Nephron progenitor cell (in vitro differentiated cells): ENCODE measurements at places on chromosomes 1 and 21.

DNA sequence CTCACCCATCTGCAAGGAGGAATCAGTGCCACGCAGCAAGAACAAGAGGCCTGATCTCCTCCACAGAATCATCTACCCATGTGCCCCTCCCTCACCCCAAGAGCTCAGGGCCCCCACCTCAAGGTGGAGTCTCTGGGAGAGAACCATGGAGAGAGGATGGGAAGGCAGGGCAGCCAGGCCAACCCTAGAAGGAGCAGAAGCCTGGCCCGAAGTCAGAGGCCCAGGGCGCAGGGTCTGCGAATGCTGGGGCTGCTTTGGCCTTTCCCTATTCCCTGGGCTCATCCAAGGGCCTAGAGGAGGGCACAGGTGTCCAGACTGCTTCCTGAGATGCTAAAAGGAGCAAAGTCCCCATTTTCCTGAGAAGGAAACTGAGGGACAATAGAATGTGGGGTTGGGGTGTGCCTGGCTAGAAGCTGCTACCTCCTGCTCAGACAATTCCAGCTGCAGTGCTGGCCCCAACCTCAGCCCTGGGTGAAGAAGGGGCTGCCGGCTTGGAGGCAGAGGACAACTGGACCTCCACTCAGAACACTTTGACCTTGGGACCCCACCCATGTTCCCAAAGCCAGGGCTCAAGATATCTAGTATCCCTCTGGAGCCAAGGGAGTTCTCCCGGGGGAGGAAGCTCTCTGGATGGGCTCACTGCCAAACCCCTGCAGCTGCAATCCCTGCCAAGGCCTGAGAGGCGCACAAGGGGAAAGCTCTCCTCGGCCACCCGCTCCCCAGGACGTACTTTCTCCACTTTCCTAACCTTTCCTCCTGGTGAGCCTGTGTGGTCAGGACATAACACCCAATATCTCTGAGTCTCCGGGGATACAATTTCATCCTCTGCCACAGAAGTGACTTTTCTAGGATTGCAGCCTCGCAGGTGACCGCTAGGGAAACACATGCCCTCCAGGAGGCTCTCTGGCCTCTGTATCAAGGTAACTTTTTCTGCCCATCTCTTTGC is 16.6 kb upstream of the LEMD1 start:
- DNase-seq: no peak

DNA sequence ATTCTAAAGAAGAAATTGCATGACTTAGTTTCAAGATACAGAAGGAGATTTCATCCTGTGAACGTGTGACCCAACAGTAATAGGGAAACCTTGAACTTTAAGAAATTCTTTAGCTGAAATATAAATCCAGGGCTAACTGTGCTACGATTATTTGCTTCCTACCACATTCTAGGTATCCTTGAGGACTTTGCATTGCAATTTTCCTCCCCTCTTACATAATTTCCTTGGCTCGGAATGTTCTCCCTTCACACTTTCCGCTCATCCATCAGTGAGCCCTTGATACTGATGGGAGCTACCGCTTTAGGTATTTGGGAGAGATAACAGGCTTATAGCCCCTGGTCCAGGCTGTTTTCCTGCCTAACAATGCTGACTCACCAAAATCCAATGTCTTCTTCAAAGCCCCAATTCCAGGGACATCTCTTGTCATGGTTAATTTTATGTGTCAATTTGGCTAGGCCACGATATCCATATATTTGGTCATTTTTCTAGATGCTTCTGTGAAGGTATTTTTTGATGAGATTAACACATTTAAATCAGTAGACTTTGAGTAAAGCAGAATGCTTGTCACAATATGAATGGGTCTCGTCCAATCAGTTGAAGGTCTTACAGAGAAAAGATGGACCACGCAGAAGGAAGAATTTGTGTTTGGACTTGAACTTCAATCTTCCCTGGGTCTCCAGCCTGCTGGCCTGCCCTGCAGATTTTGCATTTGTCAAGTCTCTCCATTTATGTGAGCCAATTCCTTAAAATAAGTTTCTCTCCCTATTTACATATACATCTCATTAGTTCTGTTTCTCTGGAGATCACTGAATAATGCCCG is 121.2 kb downstream of the PTPN14 start:
- DNase-seq: no peak

GRCh38 chr1:180997843-180998504 is 24.7 kb downstream of the STX6 start:
- no peak for DNase-seq

GRCh38 chr1:181099152-181100014 is 10.9 kb downstream of the IER5 start:
- DNase-seq: no peak

GRCh38 chr1:199593475-199593874 is 434.0 kb upstream of the NR5A2 start:
- no peak for DNase-seq

- no peak for DNase-seq
Observed at GRCh38 chr1:221612047-221612777, 129.7 kb downstream of the DUSP10 start.

DNA sequence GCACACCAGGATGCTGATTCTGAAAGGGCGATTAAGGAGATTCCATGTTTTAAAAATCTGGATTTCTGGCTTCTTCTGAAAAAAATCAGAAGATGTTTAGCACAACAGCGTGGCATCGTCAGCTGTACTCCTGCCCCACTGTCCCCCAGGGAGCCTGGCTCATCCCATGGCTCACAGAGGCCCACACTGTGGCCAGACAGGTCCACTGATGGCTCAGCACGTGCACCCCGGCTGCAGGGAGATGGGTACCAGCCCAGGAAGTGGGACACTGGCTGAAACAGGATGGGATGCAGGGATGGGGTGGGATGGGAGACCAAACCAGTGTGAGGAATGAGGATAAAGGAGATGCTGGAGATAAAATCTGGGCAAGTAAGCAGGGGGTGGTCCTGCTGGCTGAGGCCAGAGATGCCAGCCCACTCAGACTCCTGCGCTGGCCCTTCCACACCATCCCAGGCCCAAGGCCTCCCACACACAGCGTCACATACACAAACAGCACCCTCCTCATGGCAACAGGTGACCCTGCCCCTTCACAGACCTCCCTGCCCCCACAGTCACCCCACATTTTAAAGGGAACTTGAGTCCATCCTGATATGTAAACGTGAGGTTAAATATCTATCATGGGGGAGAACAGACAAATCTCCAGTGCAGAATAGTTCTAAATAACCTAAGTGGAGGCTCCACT is 23.9 kb upstream of the SAMD11 start:
- DNase-seq: no peak

DNA sequence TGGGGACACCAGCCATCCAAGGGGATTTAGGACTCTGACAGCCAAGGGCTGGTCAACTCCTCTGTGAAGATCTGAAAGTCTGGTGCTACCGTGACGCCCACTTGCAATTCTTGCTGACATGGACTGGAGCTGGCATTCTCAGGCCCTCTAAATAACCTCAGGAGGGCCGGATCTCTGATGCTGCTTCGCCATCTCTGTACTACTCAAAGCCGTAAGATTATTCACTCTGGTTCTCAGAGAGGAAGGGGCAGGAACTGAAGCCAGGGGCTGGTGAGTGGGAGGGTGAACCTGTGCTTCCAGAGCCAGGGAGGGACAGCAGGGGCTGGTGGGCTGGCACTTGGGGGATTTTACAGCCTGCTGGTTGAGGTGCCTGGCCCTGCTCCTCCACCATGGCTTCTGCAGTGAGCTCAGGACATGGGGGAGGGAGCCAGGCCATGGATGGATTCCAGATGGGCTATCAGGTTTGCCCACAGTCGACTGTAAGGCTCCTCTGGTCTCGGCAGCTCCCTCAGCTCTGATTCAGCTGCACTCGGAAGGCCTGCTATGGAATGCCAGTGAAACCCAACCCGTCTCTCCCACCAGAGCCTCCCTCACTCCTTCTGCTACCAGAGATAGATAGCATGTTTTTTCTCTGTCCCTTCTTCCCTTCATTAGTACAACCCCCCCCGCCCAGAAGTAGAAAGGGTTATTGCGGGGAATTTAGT is 84.5 kb downstream of the PLXNA2 start:
- peak; percentile 68 for DNase-seq

GRCh38 chr1:172775606-172776005 is 116.7 kb downstream of the FASLG start:
- DNase-seq: no peak

GRCh38 chr1:34590211-34590623 is 164.6 kb upstream of the GJB5 start:
- no peak for DNase-seq

DNA sequence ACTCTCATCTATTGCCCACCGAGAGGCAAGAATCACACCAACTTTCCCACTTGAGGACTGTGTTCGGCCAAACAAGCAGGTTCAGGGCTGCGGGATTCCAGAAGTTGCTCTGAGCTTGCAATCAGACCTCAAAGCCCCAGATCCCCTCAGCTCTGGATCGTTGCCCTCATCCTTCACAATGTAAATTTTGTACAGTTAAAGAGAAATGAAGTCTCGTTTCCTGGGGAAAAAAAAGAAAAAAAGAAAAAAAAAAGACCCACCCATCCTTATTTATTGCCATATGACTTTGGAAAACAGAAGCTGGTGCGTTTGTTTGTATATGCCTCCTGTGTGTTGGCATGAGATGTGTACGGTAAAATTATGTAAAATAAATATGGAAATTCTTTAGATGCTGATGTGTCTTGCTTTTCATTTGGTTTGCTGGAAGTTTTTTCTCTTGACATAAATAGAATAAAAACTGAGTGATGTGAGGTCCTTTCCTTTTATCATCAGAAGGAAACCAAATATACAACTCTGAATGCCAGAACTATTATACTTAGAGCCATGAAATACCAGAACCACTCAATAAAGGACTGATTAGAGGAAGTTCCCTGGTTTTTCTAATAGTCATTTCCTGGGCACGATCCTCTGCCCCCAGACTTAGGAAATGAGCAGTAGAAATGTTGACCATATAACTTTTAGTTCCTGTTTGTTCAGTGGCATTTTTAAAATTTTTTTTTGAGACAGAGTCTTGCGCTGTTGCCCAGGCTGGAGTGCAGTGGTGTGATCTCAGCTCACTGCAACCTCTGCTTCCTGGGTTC is 48.7 kb downstream of the LHX4 start:
- DNase-seq: no peak

DNA sequence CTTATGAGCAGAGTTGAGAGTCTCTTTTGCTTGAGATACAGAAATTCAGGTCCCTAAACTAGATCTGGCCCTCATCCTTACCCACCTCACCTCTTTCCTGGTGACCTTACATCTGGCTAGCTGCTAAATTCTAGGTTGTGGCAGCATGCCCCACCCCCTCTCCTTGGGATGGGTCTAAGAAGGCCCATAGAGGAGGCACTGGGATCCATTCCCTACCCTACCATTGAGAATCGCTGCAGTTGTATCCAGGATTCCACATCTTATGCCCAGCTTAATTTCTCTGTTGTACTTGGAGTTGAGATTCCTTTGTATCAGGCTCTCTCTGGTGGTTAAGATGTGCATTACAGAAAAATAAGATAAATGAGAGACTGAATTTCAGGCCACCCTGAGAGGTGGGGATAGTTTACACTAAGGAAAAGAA is 9.5 kb upstream of the TMEM39B start:
- no peak for DNase-seq

DNA sequence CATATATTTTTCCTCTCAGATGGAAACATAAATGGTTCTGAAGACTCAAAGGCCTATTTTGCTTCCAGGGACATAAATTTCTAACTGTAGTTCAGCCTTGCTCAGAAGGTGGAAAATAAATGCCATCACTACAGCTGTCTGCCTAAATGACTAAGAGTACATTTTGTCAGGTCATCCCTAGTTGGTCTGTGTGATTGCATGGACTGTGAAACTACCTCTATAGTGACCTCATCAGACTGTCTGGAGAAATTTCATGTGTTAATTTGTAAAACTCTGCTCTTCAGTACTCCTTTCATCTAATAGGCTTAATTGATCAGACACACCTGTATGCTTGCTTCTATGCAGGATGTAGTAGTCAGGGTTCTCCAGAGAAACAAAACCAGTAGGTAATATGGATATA is 886.9 kb downstream of the AMY1C start:
- DNase-seq: no peak

DNA sequence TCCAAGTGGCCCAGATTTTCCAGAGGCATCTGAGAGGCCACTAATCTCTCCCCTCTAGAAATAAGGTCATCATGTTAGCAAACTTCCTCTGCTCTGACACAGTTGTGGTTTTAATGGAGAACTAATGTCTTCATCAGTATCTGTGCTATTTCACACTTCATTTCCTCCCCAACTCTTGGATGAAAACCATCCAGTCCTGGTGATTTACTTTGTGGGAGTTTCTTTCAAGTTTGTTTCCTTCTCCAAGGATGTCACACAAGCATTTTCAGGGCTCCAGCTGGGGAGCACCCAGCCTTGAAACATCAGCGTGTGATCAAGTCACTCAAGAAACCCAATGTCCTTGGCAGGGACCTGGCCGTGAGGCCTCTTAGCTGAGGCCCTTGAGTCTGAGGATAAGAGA is 38.8 kb downstream of the TBX15 start:
- no peak for DNase-seq

GRCh38 chr1:117899801-117900200 is 29.6 kb downstream of the GDAP2 start:
- no peak for DNase-seq

DNA sequence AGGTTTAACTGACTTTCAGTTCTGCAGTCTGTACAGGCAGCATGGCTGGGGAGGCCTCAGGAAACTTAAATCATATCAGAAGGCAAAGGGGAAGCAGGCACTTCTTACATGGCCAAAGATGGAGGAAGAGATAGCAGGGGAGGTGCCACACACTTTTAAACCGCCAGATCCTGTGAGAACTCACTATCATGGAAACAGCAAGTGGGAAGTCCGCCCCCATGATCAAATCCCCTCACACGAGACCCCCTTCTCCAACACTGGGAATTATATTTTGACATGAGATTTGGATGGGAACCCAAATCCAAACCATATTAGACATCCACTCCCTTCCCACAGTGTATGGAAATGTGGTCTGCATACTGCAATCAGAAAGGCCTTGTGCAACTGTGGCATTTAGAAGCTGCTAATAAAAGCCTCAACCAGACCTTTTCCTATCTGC is 148.2 kb downstream of the FCRL5 start:
- no peak for DNase-seq

DNA sequence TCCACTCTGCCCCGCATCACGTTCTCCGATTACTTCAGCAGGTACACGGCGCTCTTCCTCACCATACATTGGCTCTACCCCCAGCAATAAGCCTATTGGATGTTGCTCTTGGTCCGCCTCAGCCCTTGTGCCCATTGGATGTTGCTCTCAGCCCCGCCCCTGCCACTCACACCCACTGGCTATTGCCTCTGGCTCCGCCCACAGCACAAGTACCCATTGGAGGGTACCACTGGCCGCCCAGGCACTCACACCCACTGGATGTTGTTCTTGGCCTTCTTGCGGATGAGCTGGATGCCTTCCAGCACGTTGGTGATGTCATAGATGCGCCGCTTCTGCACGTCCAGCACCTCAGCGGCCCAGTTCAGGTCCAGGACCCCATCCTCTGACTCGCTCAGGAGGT is 9.4 kb downstream of the E2F2 start:
- no peak for DNase-seq
